T-helper 17 cell (primary cell): ENCODE measurements at places on chromosomes 13 and 19.
A peak's percentile ranks its signal among the peaks of the same experiment; 100 is the strongest.

GRCh38 chr19:5572556-5573286 lies 5.0 kb upstream of the TINCR start:
- no peak for DNase-seq

GRCh38 chr13:71773531-71773930 lies 93.5 kb downstream of the DACH1 start:
- no peak for DNase-seq

DNA sequence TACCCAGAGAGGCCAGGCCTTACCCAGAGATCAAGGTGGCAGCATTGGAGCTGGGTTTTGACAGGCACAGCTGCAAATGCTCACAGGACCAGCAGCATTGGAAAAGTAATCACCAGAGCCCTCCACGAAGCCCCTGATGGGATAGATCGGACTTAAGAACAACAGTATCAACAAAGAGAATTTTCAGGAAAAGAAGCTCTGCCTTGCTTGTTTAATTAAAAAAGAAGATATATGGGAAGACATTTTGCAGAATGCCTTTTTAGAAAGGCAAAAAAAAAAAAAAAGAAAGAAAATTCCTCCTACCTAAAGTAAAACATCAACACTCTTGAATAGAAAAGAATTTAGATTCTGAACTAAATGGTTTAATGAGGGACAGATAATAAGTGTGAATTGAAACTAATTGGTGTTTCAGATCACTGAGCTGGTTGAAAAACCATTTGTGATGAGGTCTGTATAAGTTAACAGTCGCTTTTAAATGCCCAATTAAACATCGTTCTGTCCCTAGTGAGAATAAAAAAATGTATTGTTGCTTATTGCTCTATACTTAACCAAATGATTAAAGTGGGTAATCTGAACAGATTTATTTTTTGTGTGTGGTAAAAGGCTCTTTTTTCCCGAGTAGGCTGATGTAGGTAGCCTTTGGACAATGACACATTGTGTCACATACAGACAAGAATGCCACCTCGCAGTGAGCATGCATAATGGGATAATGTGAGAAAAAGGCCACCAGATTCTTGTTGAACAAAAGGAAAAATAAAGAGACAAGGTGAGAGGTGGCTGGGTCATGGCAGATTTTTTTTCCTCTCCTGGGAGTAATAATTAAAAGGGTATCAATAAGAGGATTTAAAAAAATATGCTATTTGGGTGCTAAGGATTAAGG lies 93.0 kb upstream of the ARGLU1 start:
- no peak for DNase-seq

DNA sequence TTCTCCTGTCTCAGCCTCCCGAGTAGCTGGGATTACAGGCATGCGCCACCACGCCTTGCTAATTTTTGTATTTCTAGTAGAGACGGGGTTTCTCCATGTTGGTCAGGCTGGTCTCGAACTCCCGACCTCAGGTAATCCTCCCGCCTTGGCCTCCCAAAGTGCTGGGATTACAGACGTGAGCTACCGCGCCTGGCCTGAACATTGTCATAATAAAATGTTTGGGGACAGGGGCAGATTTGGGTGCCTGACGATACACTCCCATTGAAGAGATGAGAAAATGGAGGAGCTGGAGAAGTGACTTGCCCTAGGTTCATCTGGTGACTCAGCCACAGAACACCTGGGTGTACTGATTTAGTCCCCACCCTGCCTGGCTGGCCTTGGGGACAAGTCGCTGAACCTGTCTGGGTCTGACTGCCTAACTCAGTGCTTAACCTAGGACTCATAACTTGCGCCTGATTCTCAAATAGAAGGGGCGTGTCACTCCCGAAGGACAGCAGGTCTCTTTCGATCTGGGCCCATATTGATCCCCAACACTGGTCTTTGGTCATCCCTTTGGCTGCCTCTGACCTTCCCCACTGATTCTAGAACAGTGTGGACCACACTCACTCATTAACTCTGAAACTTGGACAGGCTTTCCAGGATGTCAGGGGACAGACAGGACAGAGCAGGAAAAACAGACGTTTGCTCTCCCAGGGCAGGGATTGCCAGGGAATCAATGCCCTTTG lies 7.6 kb upstream of the BICRA start:
- no peak for DNase-seq

DNA sequence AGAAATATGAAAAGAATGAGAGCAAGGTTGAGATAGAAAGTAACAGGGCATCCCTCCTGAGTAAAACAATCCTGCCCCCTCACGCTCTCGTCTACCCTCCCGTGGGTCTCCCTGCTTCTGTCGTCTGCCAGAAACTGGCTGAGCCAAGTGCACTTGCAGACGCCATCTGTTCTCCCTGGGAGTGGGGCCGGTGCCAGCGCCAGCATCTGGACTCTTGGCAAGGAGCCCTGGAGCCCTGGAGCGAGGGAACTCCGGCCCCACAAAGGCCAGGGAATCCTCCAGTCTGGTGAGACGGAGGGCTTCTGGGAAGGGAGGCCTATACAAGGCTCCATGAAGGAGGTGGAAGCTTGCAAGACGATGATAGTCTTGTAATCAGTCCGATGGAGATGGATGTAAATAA lies 2.3 kb upstream of the TMEM91 start:
- no peak for DNase-seq

GRCh38 chr13:95564091-95564490 lies 11.6 kb downstream of the CLDN10 start:
- no peak for DNase-seq

DNA sequence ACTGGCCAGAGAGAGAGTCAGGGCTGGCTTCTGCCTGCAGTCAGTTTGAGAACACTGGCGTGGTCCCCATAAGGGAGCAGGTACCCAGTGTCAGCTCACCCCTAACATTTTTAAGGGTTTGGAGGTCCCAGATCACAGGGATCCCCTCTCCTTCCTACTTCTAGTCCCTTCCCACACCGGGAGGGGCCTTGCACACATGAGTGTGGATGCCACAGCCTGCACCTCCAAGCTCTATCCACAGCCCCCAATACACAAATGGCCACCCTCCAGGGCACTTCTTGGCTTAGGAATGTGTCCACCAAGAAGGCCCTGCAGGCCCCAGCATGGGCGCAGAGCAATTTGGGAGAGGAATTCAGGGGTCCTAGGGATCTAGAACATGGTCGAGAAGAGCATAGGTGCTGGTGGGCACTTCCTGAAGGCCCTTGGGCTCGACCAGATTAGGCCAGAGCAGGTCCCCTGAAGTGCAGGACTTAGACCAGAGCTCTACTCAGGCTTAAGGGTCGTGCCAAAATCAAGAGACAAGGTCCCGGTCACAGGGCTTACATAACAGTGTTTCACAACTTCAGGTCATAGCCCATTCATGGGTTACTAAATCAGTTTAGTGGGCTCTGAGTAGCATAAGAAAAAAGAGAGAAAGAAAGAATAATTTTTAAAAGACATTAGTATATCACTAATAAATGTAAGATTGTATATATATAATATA lies 16.0 kb downstream of the FXYD5 start:
- no peak for DNase-seq

GRCh38 chr13:36057041-36057440 lies 74.1 kb downstream of the DCLK1 start:
- DNase-seq = no peak

DNA sequence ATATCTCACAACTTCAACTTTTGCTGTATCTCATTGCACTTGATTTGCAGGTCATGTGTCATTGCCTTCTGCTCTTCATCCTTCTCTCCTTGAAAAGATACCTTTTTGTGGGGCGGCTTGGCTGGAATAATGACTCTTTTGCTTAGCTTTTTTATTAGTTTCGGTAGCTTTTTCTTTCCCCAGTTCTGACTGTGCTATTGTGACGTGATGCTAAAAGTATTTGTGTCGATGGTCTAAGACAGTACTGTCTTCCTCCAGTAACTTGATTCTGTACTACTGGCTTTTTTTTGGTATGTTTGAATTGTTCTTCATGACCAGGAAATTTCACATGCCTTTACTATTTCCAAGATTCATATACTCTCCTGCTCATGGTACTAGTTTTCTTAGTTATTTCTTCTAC lies 63.1 kb downstream of the SLITRK1 start:
- DNase-seq = no peak

- DNase-seq = peak; percentile 53
Observed at GRCh38 chr19:11496391-11497163, 9.1 kb downstream of the ZNF653 start.

DNA sequence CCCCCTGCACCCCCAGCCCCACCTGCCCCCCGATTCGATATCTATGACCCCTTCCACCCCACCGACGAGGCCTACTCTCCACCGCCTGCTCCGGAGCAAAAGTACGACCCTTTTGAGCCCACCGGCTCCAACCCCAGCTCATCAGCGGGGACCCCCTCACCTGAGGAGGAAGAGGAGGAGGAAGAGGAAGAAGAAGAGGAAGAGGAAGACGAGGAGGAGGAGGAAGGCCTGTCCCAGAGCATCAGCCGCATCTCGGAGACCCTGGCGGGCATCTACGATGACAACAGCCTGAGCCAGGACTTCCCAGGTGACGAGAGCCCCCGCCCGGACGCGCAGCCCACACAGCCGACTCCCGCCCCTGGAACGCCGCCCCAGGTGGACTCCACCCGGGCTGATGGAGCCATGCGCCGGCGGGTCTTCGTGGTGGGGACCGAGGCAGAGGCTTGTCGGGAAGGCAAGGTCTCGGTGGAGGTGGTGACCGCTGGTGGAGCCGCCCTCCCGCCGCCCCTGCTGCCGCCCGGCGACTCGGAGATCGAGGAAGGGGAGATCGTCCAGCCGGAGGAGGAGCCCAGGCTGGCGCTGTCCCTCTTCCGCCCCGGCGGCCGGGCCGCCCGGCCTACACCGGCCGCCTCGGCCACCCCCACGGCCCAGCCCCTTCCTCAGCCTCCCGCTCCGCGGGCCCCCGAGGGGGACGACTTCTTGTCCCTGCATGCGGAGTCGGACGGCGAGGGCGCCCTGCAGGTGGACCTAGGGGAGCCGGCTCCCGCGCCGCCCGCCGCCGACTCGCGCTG lies 9.2 kb downstream of the SCAF1 start:
- DNase-seq = no peak

DNA sequence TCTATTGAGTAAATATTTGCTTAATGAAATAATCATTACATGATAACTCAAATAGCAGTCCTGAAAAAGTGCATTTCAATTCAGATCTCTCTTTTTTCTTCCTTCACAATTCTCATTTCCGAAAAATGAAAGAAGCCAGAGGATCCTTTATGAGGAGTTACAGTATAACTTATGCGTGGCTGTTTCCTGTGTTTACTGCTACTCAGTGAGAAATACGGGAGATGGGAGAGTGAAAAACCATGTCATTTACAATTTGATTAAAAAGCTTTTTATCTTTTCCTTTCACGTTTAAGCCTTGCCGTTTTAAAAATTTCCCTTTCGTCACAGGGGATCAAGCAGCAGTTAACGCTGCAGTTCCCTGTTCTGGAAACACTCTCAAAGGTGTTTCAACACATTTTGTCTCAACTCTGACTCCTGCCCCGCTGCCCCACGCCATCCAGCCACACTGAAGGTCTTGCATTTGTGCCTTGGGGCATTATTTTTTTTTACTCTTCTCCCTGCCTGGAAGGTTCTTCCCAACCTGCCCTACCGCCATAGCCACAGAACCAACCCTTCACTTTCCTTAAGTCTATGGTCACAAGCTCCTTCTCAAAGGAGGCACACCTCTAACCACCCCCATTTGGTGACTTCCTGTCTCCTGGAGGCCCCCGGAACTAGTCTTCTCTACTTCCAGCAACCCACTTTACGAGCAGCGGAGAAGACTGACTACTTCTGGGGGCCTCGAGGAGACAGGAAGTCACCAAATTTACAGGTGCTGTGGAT lies 17.0 kb downstream of the KL start:
- DNase-seq = no peak

DNA sequence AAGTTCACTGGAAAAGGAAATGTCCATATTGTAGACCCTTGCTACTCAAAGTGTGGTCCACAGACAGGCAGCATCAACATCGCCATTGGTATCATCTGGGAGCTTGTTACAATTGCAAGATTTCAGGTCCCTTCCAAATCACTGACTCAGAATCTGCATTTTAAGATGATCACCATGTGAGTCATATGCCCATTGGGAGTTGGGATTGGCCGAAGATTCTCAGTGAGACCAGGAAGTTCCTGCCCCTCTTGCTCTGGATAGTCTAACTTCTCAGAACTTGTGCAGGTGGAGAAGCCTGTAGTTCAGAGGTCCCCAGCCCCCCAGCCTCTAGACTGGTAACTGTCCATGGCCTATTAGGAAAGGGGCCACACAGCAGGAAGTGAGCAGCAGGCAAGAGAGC lies 48.9 kb upstream of the URAD start:
- no peak for DNase-seq

- DNase-seq = no peak
Observed at GRCh38 chr13:98802559-98802958, 50.1 kb upstream of the SLC15A1 start.
